Stimulated activated CD4-positive, alpha-beta T cell treated with anti-CD3 and anti-CD28 coated beads, Interleukin-4, amount 100 ng/mL, for 24 hours (primary cell): ENCODE measurements at places on chromosomes 5 and 9.

- DNase-seq, result no peak
Measured at GRCh38 chr5:57911438-57911837, 428.8 kb upstream of the ACTBL2 start.

GRCh38 chr9:129209580-129209979, 31.5 kb upstream of the IER5L start:
- DNase-seq, result no peak

GRCh38 chr5:108924457-108924961, 176.8 kb downstream of the FER start:
- no peak for DNase-seq

DNA sequence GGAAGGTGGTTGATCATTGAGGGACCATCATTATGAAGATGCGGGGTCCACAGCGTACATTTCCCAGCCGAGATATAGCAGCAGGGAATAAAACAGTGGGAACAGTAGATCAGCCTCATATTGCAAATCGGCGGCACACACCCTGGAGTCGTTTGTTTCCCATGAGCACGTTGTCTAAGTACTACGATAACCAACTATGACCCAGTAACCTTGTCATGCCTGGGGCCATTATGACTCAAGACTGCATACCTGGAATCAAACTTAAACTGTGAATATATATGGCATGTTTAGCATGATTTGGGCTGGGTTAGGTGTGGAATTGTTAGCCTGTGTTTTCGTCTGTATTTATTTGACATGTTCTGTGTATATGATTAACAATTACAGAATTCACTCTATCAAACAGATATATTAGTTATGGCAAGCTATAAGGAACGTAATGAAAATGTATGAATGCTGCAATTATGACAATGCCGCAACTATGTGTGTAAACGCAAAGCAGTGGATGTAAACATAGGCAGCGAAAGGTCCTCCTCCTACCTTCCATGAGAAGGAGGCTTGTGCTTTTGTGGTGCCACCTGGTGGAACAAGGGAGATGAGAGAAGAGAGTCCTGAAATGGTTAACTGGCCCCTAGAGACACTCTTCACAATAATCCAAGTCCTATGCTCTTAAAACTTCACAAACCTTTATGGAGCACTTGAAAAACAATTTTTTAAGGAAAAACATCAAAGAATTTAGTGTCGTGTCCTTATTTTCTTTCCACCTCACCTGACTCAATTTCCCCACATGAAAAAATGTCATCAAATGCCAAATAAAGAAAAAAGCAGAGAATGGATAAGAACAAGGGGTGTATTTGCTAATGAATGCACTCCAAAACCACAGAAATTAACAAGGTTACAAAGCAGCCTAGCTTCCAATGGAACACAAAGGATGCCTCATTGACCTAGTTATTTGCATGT, 47.1 kb downstream of the SEMA5A start:
- no peak for DNase-seq

DNA sequence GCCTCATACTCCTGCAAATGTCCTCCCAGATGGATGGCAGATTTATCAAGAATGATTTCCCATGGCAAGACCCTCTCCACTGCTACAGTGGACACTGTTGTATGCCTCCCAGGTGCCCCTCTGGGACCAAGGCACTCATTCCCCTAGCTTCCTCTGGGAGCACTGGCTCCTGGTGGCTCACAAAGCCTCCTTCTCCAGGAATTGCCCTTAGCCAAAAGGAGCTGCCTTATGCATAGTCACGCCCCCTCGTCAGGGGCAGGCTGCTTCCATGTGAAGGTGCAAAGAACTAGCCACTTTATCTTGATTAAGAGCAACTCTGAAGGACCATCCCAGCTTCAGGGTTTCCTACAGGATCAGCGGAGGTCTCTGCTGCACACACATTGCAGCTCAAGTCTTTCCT, 358.1 kb downstream of the CDK5RAP2 start:
- DNase-seq, result no peak

DNA sequence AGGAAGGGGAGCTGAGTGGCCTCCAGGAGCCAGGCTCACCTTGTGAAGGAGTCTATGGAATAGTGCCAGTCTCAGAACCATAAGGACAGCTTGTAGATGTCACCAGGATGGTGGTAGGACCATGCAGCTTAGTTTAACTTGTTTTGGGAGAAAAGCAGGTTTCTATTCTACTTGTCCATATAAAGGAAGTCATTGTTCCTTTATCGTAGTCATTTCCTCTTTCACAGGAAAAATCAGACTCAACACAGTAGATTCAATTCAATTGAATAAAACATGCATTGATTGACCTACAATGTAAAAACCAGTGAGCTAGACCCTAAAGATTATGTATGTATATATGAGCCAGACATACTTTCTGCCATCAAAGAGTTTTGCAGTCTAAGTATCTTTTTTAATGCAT, 53.3 kb downstream of the MEGF10 start:
- DNase-seq, result no peak

- peak; percentile 76 for DNase-seq
Measured at GRCh38 chr5:179550511-179551342, at the start of gene RUFY1. RUFY1 (plus strand) TSS chr5:179550554; CDS start chr5:179550570, 16 bp downstream.

GRCh38 chr9:113542741-113543140, 79.2 kb downstream of the RGS3 start:
- no peak for DNase-seq

- DNase-seq, result no peak
Measured at GRCh38 chr5:138844812-138845513, 30.2 kb downstream of the LRRTM2 start.

DNA sequence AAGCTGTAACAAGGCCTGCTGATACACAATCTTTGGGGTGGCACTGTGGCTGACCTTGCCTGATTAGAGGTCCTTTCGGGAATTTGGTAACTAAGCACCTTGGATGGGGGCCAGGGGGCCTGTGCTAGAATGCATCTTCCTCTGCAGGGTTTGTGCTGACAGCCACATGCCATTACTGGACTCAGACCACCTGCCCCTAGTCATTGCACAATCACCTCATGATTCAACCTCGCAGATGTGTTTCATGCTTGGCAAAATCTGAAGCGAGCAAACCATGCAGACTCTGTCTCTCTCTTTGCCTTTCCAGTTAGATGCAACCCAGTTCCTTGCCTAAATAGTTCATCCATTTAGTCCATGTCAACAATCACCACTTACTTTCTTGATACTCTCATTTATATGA, 96.5 kb upstream of the ERCC6L2 start:
- no peak for DNase-seq

DNA sequence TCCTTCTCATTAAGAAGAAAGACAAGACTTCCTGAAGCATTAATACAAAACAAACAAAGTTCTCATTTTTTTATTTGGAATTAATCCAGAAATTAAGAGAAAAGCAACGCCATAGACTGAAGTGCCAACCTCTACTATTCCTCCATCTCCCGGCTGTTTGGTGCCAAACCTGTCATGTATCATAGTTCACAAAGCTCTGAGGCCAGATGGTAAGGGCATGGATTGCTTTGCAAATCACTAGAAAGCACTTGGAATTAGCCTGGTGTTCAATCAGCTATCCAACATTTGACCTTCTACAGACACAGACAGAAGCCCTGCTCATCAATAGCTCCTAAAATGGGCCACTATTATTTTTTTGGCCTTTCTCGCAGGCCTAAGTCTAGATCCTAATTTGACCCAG, 33.8 kb downstream of the HTR1A start:
- DNase-seq, result no peak

- DNase-seq, result no peak
Measured at GRCh38 chr5:102796498-102796897, 41.4 kb downstream of the PAM start.

GRCh38 chr5:56699538-56699937, 115.8 kb upstream of the MAP3K1 start:
- DNase-seq, result no peak

- no peak for DNase-seq
Measured at GRCh38 chr5:172777881-172778814, 7.2 kb upstream of the DUSP1 start.

GRCh38 chr5:124979251-124979650, 232.8 kb upstream of the ZNF608 start:
- no peak for DNase-seq

GRCh38 chr5:59446356-59446755, 447.2 kb downstream of the PDE4D start:
- no peak for DNase-seq

DNA sequence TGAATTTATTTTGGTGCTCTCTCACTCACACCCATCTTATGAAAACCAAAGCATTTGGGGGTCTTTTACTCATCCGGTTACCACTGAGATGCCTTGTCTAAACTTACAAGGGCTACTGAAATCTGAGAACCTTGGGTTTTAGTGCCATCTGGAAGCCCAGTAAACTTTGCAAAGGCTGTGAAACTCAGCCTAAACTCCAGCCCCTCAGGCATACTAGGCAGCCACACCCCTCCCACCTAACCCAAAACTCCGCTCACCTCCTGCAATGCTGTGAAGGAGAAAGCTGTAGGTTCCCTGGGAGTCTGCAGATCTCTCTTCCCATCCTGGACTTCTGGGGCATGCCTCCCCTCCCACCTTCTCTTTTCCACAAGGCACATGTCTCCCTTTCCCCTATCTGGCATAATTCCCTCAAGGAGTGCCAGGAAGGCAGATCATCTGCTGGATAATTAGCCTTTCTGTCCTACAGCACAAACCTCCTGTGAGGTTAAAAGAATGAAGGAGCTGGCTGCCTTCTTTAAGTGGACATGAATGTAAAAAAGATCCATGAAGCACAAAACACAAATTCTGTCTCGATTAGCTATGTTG, 71.5 kb upstream of the ANXA1 start:
- no peak for DNase-seq

GRCh38 chr9:13354733-13355132, 75.2 kb upstream of the MPDZ start:
- DNase-seq, result no peak

DNA sequence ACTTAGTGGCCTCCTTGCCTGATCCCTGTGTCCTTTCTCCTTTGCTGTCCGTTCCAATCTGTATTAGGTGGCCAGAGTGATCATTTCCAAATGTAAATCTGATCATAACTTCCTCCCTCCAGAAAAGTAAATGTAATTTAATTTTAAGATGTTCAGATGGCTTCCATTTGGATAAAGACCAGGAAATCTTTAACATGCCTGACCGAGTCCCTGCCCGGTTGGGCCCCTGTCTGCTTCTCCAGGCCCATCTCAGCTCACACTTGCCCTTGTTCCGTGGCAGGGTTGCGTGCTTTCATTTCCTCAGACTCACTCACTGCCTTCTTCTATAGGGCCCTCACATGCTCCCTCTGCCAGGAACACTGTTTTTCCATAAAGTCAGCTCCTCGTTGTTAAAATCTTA, 7.6 kb downstream of the MAP3K1 start:
- no peak for DNase-seq

DNA sequence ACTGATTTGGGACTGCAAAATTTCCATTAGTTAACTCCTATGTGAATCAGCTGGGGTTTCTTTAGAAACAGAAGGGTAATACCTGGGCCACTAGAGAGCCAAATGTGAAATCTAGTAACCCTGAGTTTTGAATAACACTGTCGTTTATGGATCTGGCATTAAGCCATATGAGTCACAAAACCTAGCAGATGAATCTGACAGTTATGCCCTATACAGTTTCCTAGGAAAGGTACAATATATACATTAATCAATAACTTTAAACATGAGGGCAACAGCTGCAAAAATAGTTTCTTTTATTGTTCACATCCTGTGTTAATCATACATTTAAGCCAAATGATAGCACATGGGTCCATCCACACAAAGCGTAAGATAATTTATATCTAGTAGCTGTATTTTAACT, 56.9 kb downstream of the PAM start:
- DNase-seq, result no peak

DNA sequence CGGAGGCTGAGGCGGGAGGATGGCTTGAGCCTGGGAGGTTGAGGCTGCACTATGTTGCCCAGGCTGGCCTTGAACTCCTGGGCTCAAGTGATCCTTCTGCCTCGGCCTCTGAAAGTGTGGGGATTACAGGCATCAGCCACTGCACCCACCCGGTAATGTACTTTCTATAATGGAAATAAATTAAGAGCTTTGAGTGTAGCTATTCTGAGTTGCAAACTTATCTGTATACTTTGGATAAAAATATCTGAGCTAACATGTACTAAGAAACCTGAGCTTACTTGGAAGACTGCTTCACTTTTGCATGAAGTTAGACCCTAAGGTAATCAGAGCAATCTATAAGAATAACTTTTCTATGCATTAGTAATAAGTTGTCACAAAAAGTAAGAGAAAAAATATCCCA, 50.0 kb downstream of the UNC13B start:
- DNase-seq, result no peak

GRCh38 chr9:123235448-123235847, 32.9 kb downstream of the STRBP start:
- DNase-seq, result no peak

- no peak for DNase-seq
Measured at GRCh38 chr9:117044241-117044640, 357.1 kb downstream of the TRIM32 start.

GRCh38 chr9:97176206-97176605, 131.3 kb upstream of the CCDC180 start:
- no peak for DNase-seq
